GM10248 (cell line): ENCODE measurements at places on chromosomes 3 and 15.

GRCh38 chr15:83087576-83087975 is 19.9 kb upstream of the TM6SF1 start:
- DNase-seq: no peak

- DNase-seq: no peak
These were observed 45.8 kb upstream of the IP6K2 start for GRCh38 chr3:48762816-48763215.

DNA sequence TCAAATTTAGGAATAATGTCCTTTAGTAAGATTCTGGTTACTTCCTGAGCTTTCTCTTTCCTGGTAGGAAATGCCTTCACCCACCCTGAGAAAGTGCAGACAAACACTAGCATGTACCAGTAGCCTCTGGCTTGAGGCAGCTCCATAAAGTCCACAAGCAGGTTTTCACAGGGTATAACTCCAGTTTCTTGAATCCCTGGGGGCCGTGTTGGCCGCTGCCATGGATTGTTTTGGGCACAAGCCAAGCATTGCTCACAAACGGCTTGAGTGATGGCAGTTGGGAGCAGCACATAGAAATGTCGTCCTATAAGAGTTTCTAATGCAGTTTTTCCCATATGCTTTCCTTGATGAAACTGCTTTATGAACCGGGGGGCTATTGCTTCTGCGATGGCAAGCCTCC is 164.1 kb downstream of the STXBP5L start:
- no peak for DNase-seq

DNA sequence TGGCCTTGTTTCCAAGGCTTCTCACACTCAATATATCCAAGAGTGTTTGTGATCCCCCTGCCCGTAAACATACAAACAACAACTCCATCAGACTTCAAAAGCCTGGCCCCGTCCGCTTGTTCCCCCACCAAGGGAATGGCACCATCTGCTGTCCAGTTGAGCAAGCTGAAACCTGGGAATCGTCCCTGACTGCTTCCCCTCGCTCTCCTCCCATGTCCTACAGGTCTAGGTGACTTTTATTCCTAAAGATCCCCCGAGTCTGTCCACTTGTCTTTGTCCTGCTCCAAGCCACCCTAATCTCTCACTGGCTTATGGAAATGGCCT is 27.9 kb upstream of the FAM174B start:
- DNase-seq: no peak

DNA sequence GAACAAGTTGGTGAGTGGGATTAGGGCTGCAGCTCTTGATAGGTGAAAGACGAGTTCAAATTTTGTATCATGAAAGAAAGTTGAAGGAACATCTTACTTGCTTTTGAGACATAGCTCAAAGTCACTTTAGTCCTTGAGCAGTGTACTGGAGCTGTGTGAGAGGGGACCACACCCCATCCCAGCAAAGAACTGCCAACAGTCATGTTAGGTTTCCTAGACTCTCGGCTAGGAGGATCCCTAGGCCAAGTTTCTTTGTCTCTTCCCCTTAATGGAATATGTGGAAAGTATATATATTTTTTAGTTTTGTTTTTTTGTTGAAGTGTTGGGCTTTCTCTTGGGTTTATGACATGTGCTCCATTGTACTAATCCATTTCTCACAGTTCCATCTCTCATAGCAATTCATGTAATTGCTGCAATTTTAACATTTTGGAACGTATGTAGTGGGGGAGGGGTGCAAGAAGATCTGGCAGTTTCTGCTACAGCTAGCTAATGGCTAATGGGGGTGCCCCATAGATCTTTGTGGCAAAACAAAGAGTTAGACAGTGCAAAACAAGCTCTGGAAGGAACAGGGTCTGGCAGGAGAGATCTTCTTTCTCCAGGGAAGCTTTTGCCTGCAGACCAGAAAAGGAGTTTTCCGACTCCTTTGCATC is 25.1 kb downstream of the TLNRD1 start:
- no peak for DNase-seq

DNA sequence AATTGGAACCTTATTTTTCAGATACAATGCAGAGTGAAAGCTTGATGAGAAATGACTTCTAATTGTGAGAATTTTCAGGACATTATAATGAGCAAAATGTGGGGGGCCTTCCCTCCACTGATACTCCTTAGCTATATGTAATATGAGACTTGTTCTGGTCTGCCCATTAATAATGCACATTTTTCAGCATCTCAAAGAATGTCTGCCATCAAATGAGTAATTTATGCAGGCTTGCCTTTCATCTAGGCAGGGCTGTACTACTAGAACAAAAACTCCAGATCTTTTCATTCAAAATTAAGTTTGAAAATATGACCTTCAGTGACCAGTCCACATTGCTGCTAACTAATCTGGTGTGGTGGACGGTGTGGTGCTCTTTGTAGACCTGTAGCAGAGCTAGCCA is 127.4 kb downstream of the LRTM1 start:
- DNase-seq: no peak

- DNase-seq: no peak
These were observed 452.6 kb downstream of the OCA2 start for GRCh38 chr15:27646531-27646930.

DNA sequence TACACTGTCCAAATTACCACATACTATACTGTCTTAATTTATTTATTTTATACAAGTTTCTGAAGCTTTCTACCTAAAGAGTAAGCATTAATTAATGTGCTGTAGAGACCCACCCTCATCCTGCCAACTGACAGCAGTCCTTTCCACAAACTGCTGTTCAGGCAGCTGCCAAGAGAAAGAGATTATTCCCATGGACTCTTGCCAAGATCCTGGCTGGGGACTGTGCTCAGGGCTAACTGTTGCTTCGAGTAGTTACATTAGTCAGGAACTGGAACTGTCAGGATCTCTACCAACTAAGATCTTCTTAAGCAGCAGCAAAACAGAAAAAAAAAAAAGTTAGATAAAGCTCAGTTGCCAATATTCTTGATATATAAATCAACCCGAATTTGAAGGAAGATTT is 398.8 kb downstream of the MECOM start:
- DNase-seq: no peak

- DNase-seq: no peak
These were observed 39.8 kb downstream of the CACNA1D start for GRCh38 chr3:53534216-53534615.

DNA sequence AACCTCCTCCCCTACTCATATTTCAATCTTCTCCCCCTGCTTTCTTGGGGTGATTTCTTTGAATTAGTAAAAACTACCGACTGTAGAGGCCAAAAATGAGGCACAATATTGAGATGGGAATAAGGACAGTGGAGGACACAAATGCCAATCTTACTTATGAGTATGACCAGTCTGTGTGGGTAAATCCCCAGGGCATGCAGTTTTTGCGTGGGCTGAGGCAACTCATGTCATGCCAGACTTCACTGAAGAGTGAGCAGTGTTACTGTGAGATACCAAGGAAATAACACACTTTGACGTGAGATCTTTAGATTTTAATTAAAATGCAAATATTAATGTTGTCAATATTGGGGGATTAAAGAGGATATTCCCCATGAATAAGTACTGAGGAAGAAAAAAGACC is 254.3 kb upstream of the ICE2 start:
- no peak for DNase-seq

DNA sequence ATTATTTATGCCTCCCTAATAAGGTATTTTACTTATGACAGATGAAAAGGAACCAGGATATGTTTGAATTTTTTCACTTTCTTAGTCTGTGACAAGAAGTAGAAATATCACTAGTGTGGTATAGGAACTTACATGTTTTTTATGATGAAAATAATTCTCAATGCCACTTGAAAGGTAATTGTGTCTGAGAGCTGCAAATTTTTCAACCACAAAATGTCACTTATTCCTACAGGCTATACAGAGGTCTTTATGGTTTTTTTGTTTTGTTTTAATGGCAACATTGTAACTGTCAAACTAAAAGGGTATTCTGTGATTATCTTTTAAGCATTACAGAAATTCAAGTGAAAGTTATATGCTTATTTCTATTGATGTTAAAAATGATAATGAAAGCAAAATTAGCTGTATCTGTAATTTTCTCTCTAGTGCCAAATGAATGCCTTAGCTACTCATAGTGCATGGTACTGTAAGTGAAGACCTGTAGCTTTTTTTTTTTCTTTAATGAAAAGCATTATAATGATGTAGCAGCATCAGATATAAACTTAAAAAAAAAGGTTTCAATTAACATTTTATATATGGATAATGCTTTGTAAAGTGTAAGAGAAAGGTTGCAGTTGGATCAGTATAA is 14.7 kb downstream of the FEM1B start:
- DNase-seq: no peak

DNA sequence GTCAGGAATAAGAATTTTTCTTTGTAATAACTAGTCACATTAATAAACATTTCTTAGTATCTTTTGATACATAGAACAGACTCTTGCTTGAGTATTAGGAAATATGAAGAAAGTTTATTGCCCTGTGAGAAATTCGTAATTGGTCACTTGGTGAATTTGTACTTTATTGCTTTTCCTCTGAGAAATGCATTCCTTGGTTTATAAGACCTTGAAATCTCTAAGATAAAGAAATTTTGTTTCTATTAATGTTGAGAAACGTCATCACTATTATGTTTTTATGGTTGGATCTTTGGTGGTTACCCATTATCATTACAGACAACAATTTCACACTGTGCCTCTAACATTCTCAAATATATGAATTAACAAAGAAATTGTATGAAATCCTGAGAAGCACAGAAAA is 652.0 kb upstream of the NECTIN3 start:
- no peak for DNase-seq

DNA sequence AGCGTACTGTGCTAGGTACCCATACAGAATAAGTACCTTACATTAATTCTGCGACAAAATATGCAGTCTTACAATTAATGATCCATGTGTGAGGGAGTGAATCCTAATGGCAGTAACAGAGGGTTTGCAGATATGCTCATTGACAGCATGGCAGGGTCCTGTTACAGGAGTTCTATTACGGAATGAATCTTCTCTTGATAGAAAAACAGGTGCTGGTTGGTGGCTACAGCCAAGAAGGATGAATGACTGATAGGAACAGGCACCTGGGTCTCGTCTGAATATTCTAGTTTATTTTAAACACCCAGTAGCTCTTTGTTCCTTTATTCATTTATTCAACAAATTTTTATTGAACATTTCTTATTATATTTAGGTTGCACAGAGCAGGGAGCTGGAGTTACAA is 22.8 kb downstream of the PGBD4 start:
- DNase-seq: no peak

GRCh38 chr15:75718328-75718727 is 5.7 kb upstream of the CSPG4 start:
- DNase-seq: no peak

DNA sequence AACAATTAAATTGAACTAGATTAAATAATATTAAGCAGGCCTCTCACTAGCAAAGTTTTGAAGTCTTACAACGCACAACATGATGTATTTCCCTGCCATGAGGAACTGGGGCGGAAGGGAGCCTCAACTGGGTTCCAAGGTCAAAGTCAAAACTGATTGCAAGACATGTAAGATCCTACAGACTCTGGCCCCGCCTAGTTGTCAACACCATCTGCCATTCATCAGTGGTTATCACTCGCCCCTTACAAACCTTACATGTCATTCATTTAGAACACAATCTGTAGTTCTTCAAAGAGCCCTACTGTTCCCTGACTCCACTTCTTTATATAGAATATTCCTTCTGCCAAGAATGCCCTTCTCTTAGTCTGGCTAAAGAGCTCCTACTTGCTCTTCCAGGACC is 10.0 kb downstream of the ATP13A3 start:
- DNase-seq: no peak

GRCh38 chr3:157201648-157202278 is 41.8 kb upstream of the CCNL1 start:
- peak; percentile 60 for DNase-seq

- no peak for DNase-seq
These were observed 69.8 kb downstream of the CD200R1L start for GRCh38 chr3:112776836-112777235.

DNA sequence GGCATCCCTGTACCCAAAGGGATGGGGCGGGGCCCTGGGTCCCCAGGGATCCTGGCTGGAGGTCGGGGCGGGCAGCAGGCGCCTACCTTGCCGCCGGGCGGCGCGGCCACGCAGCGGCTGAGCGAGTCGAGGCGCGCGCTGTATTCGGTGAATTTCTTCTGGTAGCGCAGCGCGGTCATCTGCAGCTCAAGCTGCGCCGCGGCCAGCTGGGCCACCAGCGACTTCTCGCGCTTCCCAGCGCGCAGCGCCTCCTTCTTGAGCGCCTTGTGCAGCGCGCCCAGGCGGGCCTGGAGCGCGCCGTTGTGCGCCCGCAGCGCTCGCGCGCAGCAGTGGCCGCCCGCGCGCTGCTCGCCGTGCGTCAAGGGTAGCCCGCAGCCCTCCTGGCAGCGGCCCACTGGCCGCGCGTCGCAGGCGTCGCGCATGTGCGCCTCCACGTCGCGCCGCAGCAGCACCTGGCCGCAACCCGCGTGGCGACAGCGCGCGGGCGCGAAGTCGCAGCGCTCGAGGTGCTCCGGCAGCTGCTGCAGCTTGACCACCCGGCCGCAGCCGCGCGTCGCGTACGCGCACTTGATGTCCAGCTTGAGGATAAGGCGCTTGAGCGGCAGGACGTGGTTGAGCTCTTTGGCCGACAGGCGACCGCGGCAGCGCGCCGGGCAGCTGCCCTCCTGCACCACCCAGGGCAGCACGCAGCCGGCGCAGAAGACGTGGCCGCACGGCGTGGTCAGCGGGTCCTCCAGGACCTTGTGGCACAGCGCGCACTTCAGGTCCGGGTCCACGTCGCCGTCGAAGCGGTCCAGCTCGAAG is 522 bp downstream of the PDZRN3 start:
- DNase-seq: no peak

DNA sequence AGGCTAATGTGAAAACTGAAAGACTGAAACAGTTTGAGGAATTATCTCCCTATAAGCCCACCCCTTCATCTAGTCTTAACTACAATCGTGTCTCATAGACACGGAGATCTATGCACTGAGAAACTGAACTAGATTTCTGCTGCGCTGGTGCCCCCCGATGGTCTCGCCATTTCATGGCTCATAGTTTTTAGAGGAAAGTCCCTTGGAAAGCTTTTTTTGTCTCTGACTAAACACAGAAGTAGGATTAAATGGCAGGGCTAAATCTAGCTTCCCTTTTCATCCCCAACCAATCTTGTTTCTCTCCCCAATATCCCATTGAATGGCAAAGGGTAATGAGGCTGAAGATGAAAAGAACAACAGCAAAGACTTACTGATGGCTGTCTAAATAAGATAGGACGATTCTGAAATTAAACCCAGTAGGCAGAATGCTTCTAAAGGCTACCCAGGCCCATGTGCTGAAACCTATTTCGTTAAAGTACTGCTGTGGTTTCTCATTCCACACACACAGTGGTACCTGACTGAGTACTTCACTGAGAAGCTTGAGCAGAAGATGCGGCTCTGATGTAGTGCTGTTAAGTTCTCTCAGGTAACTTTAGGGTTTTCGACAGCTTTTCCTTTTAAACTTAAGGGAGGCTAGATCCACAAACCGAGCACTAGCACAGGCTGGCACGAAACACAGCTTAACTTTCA is 142.7 kb downstream of the GADL1 start:
- DNase-seq: peak; percentile 9

GRCh38 chr3:81742581-81742980 is 18.9 kb downstream of the GBE1 start:
- no peak for DNase-seq
